ENCODE measurements at places on chromosomes 4 and X.

- no peak for DNase-seq
These were observed 31.2 kb downstream of the CCNI start for GRCh38 chr4:77044461-77045150.

GRCh38 chrX:151287954-151288353, 109.1 kb upstream of the VMA21 start:
- no peak for DNase-seq

GRCh38 chr4:47830265-47831025, 7.4 kb downstream of the CORIN start:
- no peak for DNase-seq

GRCh38 chr4:76216975-76217814, 3.6 kb upstream of the SCARB2 start:
- no peak for DNase-seq

All from stimulated activated CD8-positive, alpha-beta memory T cell treated with anti-CD3 and anti-CD28 coated beads, Interleukin-7, amount 100 ng/mL, for 1 hour (primary cell).